Stimulated activated CD8-positive, alpha-beta memory T cell treated with anti-CD3 and anti-CD28 coated beads, Interleukin-4, amount 100 ng/mL, for 1 hour (primary cell): ENCODE measurements at places on chromosomes 16 and 17.

GRCh38 chr17:59149841-59150511, 5.0 kb downstream of the SKA2 start:
- DNase-seq: no peak

DNA sequence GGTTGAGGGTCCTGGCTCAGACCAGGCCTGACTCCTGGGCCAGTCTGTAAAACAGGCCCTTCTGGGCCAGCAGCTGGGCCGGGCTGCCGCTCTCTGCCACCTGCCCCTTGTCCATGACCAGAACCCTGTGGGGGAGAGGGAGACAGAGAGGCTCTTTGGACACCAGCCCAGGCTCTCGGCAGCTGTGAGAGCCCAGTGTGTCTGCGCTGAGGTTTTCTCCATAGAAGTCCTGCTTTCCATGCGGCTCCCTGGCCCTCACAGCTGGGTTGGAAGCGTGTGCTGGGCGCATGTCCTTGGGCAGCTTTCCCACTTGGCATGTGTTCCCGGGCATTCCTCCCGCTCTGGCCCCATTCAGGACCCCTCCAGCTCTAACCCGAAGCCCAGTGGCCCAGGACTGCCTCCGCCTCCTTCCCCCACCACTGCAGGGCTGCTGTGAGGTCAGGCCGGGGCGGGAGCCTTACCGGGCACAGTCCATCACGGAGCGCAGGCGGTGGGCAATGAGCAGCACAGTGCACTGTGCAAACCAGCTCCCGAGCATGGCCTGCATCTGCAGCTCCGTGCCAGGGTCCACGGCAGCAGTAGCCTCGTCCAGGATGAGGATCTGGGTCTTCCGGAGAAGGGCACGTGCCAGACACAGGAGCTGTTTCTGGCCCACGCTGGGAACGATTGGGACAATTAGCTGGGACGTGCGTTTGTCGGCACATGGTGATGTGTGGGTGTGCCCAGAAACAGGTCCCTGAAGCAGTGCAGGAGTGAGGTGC, 73.0 kb downstream of the ABCC6 start:
- DNase-seq: no peak

DNA sequence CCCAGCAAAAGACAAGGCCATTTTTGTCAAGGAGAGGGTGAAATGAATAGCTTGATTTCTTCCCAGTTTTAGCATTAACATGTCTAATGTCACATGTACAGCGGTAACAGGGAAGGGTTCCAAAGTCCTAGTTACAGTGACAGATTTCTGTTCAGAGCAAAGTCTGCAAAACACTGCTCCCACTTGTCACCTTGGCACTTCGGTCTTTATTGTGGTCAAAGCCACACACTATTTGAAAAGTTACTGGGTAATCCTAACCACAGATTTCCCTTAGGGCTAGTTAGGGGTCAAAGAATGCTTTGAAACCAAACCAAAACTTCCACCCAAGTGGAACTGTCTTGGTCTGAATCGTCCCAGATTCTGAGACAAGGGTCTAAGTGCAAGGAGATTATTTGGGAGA, 455.6 kb downstream of the HS3ST3B1 start:
- no peak for DNase-seq

DNA sequence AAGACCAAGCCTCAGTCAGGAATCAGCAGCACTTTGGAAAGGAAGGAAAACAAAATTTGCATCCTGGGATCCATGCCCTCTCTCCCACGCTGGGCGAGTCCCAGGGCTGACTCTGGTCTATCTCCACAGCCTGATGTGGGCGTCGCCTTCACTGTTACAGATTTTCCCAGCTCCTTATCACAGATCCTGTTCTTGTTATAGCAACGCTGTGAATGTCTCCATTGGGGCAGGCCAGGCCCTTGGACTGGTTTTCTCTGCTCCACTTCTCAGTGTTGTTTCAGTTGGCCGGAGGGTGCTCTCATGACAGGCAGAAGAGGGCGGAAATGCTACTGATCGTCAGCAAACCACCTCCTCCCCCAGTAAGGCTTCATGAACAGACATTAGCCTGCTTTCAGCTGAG, 127.9 kb upstream of the CDH11 start:
- DNase-seq: no peak

GRCh38 chr17:50146230-50146926, 4.1 kb downstream of the PPP1R9B start:
- DNase-seq: no peak
